ENCODE measurements at places on chromosomes 16 and 17.

- DNase-seq: no peak
Measured at GRCh38 chr16:81548876-81549546, 104.4 kb downstream of the CMIP start.

GRCh38 chr17:35171834-35172233 is 22.4 kb downstream of the SLC35G3 start:
- DNase-seq: peak; percentile 20

DNA sequence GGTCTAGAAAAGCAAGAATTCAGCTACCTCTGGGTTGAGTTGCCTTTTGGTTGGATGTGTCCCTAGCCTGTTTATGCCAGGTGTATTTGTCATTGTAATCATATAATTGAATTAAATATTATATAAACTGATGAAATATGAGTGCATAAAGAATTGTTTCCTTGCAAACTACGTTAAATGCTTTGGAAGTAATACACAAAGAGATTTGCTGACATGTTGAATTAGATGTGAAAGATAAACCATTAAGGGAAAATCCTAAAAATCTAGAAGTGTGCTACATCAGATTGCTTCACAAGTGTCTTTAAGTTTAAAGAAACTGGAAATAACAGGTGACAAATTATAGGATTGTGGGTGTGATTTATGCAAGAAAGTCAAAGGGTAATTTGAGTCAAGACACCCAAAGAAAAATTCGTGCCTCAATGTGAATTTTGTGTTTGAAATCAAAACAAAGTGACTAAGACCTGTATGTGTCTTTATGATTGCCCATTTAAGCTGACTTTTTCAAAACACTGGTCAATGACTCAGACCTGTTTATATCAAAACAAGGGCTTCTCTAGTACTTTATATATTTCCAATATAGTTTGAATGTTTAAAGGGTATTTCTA is 5.1 kb upstream of the PYY start:
- DNase-seq: no peak

DNA sequence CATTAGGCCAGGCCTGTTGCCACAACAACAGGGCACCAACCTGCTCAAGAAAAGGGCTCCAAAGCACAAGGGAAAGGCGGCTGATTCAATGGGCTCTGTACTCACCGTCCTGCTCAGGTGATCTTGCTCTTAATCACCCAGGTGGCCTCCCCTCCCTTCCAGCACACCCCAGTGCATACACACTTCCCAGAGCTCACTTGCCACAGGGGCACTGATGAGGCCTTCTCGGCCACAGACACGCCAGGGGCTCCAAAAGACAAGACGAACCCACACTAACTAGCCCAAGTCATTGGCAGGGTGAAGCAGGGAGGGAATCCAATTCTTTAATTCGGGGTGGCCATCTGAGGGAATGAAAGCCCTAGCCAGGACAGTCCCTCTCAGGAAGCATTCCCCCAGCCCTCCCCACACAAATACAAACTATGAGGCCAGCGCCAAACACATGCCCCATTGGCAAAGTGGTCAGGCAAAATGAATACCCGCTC is 1.4 kb downstream of the MYO18A start:
- no peak for DNase-seq

- no peak for DNase-seq
Measured at GRCh38 chr17:64057701-64058263, 37.3 kb upstream of the ICAM2 start.

Data from effector CD4-positive, alpha-beta T cell (primary cell).